ENCODE measurements at places on chromosomes 16 and 17. TPM values are rescaled to one million over a fixed set of nuclear protein-coding genes. Genes with fewer than 3 reads are reported as not detected.

Gene ATP2A1
- 0.13 TPM for total RNA-seq

Gene CCT6B
- total RNA-seq: 1.4 TPM

Gene SOX15
- 1.3 TPM for total RNA-seq

Gene DUSP3
- total RNA-seq: 320 TPM

Gene CIITA
- total RNA-seq: 5.6 TPM

Gene KRTAP1-1
- not detected for total RNA-seq

Gene CCL7
- not detected for total RNA-seq

Gene VAMP2
- 56.7 TPM for total RNA-seq

GRCh38 chr16:46662123-46662522 is 26.9 kb downstream of the VPS35 start:
- DNase-seq: no peak
- no peak overlapping the region for H3K27ac ChIP-seq
- no peaks in the 10 kb centered on the region for H3K36me3 ChIP-seq
- H3K27me3 ChIP-seq: no peaks in the 10 kb centered on the region
- H3K4me3 ChIP-seq: no peak overlapping the region
- H3K4me1 ChIP-seq: no peaks in the 10 kb centered on the region

DNA sequence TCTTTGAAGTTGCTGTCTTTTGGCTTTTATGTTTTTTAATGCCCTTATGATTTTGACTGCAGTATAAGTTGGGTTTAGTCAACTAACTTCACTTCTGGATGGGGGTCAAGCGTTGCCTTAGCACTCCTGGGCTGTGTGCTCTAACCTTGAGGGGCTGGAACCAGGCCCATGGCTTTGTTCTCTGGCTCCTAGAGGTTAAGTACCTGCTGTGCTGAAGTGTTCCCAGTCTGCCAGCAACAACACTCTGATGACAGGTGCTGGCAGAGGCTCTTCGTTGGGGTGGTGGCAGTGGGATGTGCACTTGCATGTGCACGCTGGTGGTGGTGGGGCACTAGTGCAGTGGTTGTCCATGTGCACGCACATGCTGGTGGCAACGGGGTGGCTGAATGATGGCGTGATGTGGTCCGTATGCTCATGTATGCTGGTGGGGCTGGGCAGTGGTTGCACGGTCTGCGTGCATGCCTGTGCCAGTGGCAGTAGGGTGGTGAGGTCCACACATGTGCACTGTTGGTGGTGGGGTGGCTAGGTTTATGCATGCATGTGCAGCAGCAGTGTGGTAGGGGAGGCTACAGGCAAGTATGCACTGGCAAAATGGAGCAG is 447.8 kb upstream of the GOT2 start:
- H3K27me3 ChIP-seq: no peaks in the 10 kb centered on the region
- H3K4me1 ChIP-seq: no peaks in the 10 kb centered on the region
- no peak overlapping the region for H3K4me3 ChIP-seq
- no peak for DNase-seq
- H3K36me3 ChIP-seq: no peaks in the 10 kb centered on the region

DNA sequence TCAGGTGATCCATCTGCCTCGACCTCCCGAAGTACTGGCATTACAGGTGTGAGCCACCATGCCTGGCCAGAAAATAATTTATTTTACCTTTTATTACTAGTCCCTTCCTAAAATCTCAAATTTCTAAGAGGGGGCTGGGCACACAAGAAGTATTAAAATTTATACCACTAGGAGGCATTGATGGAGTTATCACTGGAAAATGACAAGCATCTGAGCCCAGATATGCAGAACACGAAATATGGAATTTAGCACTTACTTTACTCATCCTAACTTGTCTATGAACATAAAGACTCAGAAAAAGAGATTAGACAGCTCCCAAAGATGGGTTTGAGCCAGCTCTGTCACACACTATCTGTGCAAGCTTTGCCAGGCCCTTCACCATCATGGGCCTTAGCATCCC is 46.4 kb downstream of the STAT5A start:
- H3K4me3 ChIP-seq: no peak overlapping the region
- H3K4me1 ChIP-seq: peaks cover 5% of the 10 kb centered on the region
- H3K27me3 ChIP-seq: no peaks in the 10 kb centered on the region
- no peak for DNase-seq
- H3K27ac ChIP-seq: no peak overlapping the region

DNA sequence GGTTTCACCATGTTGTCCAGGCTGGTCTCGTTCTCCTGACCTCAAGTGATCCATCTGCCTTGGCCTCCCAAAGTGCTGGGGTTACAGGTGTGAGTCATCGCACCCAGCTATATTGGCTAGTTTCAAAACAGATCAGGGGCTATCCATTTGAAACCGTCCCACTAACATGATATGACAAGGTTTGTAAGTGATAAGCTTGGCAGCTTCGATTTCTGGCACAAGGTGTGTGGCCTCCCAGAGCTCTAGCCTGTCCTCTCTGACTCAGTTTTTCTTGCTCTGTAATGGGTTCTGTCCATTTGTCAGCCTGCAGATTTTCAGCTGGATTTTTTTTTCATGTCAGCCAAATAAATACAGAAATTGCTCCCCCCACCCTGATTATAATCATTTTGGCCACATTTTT is 31.8 kb upstream of the TENT4B start:
- H3K36me3 ChIP-seq: no peaks in the 10 kb centered on the region
- no peaks in the 10 kb centered on the region for H3K27me3 ChIP-seq
- no peak overlapping the region for H3K27ac ChIP-seq
- H3K4me3 ChIP-seq: no peak overlapping the region
- DNase-seq: no peak
- H3K4me1 ChIP-seq: no peaks in the 10 kb centered on the region

DNA sequence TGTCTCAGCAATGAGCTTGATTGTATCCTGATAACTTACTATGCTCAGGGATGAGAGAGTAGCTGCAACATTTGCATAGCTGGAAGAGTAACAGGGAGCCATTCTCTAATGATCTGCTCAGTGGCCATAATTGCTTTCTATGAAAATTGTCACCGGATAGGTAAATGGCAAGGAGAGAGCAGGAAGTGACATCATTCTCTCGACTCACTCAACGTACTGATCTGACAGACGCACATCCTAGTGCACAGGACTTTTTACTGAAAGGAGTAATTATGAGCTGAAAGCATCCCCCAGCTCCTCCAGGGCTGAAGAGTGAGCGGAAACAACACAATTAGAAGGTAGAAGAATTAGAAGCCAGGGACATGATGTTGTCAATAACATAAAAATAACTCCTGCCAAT is 71.8 kb downstream of the IRX5 start:
- H3K4me1 ChIP-seq: no peaks in the 10 kb centered on the region
- H3K36me3 ChIP-seq: no peaks in the 10 kb centered on the region
- DNase-seq: no peak

GRCh38 chr17:47669081-47669480 is 19.4 kb downstream of the KPNB1 start:
- H3K36me3 ChIP-seq: peaks cover 10% of the 10 kb centered on the region
- peak overlapping the region; percentile 76 for H3K27ac ChIP-seq
- H3K27me3 ChIP-seq: no peaks in the 10 kb centered on the region
- H3K4me3 ChIP-seq: no peak overlapping the region
- no peaks in the 10 kb centered on the region for H3K4me1 ChIP-seq

DNA sequence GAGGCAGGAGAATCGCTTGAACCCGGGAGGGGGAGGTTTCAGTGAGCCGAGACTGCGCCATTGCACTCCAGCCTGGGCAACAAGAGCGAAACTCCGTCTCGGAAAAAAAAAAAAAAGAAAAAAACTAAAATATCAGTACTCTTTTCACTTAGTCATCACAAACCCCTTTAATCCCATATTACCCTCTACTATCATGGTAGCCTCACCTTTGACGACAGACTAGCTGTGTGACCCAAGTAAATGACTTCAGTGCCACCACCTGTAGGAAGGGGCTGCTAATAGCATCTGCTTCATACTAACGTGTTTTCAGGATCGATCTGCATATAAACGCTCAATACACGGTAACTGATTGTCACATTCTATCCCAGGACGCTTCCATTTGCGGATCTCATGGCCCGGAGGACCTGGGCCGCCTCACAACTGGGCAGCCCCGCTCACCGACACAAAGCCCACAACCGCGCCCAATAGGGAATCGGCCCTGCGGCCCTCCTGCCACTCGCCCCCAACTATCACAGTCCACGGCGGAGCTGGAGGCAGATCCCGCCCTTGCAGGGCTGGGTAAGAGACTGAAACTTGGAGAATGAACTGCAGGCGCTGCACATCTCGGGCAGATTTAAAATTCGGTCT is 1.1 kb upstream of the ZNF263 start:
- no peaks in the 10 kb centered on the region for H3K27me3 ChIP-seq
- peaks cover 19% of the 10 kb centered on the region for H3K4me1 ChIP-seq
- peak overlapping the region; percentile 99 for H3K27ac ChIP-seq
- H3K4me3 ChIP-seq: peak overlapping the region; percentile 98
- DNase-seq: no peak

- peaks cover 45% of the 10 kb centered on the region for H3K4me1 ChIP-seq
- H3K36me3 ChIP-seq: no peaks in the 10 kb centered on the region
- H3K27me3 ChIP-seq: no peaks in the 10 kb centered on the region
- DNase-seq: no peak
- H3K27ac ChIP-seq: peak overlapping the region; percentile 78
These were observed 74.7 kb downstream of the WIPI1 start for GRCh38 chr17:68382582-68383085.

GRCh38 chr17:17712268-17712924 is 31.1 kb downstream of the RAI1 start:
- no peaks in the 10 kb centered on the region for H3K36me3 ChIP-seq
- H3K27ac ChIP-seq: no peak overlapping the region
- H3K4me1 ChIP-seq: peaks cover 64% of the 10 kb centered on the region
- no peaks in the 10 kb centered on the region for H3K27me3 ChIP-seq
